ENCODE measurements at places on chromosomes 7 and 10.

DNA sequence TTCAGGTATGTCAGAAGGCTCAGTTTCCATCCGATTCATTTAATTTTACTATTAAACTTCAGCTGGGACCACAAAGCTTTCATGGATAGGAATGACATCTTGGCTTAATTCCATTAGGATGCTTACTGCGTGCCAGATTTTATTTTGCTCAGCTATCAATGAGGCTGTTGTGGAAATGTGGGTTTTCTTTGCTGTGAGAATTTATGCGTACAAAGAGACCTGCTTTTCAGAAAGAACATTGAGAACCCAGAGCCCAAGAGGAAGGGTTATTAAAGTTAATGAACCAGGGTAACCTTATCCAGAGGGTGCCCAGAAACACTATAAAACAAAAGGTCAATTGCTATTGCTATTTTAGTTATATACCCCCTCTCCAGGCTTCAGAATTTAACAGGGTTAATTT is 98.3 kb downstream of the MKLN1 start:
- DNase-seq: no peak

GRCh38 chr7:121397361-121397760 is 1.3 kb upstream of the FAM3C start:
- no peak for DNase-seq

DNA sequence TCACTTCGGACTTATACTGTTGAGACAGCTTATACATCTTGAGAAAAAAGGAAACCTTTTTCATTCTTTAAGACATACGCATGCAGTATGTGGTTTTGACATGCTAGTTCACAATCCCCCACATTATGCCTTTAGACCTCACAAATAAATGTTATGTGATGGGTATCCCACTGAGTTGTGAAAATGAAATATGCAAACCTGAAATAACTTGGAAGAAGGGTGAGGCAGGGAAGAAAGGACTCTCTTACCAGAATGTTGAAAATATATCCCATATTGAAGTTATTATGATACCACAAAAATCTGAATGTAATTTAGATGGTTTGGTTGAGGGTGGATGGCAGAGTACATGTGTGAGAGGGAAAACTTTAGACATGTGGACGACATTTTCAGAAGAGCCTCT is 379.8 kb downstream of the BBS9 start:
- DNase-seq: no peak

DNA sequence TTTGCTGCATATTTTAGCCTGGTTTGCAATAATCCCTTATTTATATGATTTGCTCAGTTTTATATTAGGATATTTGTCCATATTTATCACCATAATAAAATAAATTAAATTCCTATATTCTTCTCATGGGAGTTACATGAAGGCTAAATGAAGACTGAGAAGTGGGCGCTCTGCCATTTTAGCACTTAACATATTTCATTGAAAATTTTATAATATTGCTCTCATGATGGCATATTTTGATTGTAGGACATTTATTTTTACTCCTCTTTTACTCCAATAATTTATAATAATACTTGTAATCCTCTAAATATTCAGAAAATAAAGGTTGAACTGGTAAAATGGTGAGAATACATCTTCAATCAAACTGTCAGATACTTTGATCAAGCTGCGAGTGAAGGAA is 99.8 kb upstream of the SEMA3A start:
- no peak for DNase-seq

- DNase-seq: no peak
These were observed 59.6 kb upstream of the CDK13 start for GRCh38 chr7:39890411-39890810.

DNA sequence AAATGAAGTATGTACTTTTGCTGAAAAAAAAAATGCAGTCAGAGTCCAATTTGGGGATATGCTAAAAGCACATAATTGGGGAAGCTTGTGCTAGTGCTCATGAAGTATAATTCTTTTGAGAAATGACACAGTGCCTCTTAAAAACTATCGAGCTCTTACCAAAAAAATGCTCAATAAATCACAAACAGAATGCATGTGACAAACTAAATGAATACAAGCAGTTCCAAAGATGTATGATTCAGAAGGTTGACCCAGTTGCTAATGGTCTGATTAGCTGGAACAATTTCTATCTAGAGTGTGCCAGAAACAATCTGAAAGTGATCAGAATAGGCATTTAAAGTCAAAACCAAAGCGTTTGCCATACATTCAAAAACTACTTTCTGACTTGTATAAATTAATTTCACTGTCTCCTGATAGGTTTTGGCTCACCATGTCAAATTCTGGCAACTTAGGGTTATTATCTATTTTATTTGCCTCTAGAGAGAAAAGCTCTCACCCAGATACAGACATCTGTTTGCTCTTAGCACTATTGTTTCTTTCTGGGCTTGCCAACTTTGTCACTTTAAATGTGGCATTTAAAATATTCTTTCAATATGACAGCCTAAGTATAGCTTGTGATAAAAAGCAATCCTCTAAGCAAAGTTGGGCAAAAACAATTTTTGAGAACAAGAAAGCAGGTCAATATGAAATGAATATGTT is 114.7 kb upstream of the AHR start:
- DNase-seq: no peak

All from NCI-H2029 (cell line).